ENCODE measurements at places on chromosomes 5 and 9.

- DNase-seq: no peak
Measured at GRCh38 chr5:124468671-124469411, 277.6 kb downstream of the ZNF608 start.

DNA sequence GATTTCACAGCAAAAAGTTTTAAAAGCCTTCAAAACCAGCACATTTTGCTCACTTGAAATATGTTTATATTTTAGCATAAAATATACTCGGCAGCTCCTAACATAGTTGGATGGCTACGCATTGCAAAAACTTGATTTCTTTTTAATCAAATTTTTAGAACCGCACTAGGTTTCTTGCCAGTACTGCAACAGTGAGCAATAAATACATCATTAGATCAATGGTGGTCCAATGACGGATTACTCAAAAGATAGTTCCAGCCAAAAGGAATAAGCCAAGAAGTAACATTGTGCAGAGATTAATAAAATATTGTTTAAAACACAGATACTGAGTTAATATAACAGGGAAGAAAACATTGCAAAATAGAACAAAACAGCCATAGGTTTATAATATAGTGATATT lies 5.5 kb downstream of the MARCHF3 start:
- DNase-seq: no peak

GRCh38 chr5:96924016-96924443 lies 11.8 kb upstream of the LNPEP start:
- DNase-seq: no peak

DNA sequence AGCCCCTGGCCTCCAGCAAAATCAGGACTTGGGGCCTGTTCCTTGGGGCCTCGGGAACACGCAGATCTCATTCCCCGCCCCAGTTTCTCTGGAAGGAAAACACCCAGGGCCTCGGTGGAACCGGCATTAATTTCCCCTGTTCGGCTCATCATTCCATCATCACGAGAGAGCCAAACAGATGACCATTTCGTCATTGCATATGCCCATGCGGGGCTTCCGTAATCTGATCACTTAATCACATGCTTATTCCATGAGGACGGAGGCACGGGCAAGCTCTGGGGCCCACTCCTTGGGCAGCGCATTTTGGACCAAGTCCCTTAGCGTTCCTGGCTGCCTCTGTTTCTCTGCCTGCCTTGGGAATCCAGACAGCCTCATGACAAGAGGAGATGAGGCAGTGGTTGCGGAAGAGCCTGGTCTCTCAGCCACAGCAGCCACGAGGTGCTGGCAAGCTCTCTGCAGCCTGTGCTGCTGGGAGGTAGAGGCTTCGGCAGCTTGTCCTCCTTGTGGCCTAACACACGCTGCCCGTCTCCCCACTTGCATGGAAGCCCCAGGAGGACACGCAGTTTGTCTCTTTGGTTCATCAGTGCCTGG lies 65.0 kb upstream of the IER5L start:
- DNase-seq: peak; percentile 43

GRCh38 chr9:77014597-77015263 lies 4.7 kb upstream of the FOXB2 start:
- no peak for DNase-seq
